NCI-H1930 (cell line): ENCODE measurements at places on chromosomes 13 and 19.

- DNase-seq, result no peak
These were observed 1345.1 kb upstream of the PCDH20 start for GRCh38 chr13:62760724-62761123.

- DNase-seq, result no peak
These were observed 495 bp downstream of the LSR start for GRCh38 chr19:35249146-35249847.

GRCh38 chr13:34589581-34589980 lies 352.5 kb upstream of the NBEA start:
- no peak for DNase-seq

GRCh38 chr19:46466536-46467196 lies 4.7 kb downstream of the PNMA8A start:
- no peak for DNase-seq

DNA sequence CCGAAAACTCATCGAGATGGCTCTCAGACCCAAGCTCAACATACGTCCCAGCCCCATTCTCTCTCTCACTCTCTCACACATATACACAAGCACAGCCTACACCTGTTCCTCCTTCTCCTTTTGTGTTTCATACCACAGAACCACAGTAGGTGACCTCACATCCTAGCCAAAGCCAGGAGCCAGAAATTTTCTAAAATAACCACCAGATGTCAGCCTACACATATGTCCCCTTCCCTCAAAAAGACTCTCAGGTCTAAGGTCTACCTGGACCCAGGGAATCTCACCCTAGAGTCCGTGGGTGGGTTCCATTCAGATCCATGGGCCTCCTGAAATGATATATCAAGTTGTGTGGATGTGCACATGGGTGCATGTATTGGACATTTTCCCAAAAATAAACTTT lies 104.2 kb upstream of the IPO5 start:
- peak; percentile 37 for DNase-seq

DNA sequence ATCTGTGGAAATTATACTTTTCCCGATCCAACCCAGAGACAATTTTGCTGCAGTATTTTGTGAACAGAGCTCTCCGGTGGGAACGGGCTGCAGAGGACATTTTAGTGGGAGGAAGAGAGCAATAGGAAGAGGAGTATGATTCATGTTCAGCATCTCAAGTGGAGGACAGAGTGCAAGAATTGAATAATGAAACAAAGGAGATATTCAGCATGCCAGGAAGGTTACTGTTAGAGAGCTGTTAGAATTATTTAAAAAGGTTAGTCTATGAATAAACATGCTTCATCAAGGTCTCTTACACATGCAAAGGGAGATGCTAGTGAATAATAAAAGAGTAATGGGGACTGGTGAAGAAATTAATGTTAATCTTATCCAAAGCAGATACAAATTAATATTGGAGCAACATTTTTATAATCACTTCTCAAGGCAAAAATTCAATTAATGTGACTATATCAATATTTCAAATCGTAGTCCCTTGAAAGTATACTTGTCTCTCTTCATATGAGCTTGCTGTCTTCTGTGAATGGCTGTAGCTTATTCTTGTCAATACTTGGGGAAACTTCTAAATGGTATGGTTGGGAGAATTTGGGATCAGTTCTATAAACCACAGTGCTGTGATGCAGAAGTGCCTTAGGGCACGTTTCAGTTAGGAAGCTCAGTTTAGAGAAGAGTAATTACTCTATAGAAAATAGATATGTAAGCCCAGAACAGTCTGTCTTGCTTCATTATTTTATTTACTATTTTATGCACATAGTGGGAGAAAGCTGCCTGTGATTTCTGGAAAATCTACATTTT lies 1165.8 kb downstream of the OLFM4 start:
- DNase-seq, result no peak

- no peak for DNase-seq
These were observed 16.1 kb upstream of the SLC15A1 start for GRCh38 chr13:98768522-98768921.

- peak; percentile 84 for DNase-seq
These were observed 63.5 kb downstream of the TUBA3C start for GRCh38 chr13:19117913-19118739.

DNA sequence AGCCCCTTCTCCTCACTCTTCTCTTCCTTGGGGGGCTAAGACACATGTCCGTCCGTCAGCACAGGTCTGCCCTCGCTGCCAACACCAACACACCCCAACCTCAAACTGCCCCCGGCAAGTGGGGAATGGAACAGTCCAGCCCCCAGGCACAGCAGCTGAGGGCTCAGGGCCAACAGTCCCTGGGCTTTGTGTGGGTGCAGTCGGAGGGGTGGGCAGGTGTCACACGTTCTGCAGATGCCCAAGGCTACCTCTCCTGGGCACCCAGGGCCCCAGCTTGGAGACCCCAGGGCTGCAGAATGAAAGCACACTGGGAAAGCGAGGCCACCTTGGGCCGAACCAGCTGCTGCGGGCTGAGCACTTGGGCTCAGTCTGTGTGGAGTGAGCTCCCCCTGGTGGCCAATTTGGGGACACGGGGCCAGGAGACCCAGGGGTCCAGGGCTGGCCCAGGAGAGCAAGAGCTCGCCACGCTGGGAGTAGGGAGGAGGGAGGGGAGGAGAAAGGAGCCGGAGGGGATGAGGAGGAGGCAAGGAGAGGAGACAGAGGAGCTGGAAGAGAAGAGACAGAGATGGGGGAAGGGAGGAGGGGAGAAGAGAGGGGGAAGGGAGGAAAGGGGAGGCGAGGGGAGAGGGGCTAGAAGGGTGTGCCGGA lies 14.0 kb upstream of the ATP8B3 start:
- peak; percentile 58 for DNase-seq

DNA sequence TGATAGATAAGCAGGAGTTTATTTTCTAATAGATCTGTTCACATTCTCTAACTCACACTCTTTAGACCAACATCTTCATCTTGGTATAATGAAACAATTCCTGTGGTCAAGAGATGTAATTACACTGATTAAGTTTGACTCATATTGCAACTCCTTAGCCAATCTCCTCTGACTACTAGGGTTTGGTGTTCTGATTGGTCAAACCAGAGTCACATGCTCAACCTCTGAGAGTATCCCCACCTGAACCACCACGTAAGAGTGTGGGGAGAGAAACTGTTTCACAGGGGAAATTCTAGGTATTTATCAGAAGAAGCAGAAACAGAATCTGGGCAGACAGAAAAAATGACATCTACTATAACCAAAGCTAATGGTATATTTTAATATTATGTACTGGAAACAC lies 42.4 kb downstream of the UQCRFS1 start:
- no peak for DNase-seq

- no peak for DNase-seq
These were observed 11.6 kb downstream of the MAP2K2 start for GRCh38 chr19:4112367-4112766.

GRCh38 chr19:18342090-18342632 lies 1.8 kb downstream of the PGPEP1 start:
- no peak for DNase-seq

- no peak for DNase-seq
These were observed 1534.7 kb downstream of the OLFM4 start for GRCh38 chr13:54563286-54563685.

DNA sequence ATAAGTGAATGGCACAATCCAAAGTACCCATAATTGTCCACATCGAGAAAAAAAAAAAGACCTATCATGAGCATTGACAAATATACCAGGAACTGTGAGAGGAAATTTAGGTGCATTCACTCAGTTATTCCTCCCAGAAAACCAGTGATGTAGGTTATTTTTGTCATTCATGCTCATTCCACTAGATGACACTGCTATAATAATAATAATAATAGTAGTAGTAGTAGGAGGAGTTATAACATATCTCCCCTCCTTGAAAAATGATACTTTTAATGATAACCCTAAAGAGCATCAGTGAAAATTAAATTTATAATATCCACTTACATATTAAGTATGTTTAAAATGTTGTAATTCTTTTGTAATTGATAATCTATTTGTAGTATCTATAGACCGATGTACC lies 463.9 kb upstream of the MIR17HG start:
- DNase-seq, result no peak

DNA sequence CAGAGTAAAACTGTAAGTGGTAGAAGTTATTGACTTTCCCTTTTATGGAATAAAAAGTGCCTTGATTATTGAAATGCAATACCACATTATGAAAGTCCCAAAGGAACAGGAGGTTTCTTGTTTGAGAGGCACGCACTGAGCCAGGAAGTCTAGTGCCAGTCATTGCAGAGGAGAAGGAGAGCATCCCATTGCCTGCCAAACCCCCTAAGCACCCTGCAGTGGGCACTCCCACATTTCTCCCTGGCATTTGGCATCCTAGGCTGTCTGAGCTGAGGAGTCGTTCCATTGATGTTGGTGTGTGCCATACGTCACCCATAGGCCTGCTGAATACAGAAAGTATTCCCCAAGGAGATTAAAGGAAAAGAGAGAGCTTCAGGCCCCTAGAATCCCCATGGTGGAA lies 85.7 kb upstream of the MBNL2 start:
- no peak for DNase-seq

DNA sequence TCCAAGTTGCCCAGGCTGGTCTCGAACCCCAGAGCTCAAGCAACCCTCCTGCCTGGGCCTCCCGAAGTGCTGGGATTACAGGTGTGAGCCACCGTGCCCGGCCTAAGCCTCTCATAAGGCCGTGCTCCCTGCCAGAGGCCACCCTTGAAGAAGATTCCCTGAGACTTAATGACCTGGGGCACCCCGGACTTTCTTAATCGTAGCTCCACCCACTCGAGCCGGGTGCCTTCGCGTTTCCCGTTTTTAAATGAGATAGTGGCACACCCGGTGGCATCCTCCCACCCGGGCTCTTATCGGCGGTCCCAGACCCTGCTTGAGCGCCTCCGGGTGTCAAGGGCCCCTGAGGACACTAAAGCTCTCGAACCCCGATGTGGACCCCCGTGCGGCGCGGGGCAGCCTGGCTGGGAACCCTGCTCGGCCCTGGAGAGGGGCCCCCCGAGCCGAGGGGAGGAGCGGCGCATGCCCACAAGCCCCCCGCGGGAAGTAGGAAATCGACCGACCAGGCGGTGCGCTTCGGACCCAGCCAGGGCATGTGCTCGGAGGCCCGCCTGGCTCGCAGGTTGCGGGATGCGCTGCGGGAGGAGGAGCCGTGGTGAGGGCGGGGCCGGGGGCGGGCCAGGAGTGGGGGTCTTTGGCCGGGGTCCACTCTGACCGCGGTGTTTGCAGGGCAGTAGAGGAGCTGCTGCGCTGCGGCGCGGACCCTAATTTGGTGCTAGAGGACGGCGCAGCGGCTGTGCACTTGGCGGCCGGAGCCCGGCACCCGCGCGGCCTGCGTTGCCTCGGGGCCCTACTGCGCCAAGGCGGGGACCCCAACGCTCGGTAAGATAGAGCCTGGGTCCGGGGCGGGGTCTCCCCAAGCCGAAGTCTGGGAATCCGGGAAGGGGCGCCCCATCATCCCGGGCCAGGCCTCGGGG lies at the start of gene ANKLE1:
TSS of gene ANKLE1 (plus strand) at position 511 of the 914 bp plus-strand sequence. CDS start at position 531, 20 bp downstream.
- DNase-seq, result peak; percentile 19

DNA sequence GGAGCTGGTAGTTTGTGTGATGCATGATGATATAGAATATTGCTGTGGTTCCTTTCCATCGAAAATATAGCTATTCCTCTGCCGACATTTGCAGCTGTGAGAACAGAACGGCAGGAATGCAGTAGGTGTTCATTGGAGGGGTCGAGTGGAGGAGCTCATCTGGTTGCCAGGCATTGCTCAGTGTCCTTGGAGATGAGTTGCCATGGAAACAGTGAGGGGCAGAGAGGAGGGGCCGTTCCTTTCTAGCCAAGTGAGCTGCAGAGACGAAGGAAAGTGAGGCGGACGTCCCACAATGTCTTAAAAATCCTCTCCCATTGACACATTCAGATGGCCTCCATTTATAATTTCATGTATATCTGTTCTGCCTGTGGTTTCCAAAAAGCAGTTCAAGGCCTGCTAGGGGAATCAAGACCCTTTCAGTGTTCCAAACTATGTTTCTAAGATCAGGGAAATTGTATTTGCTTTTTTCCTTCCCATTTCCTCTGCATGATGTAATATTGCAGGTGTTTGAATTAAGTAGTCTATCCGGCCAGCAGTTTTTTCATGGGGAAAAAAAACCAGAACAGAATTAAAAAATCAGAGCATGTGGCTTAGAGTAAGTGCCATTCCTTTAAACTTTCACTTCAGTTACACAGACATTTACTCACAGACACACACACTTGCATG lies 41.2 kb upstream of the ZNF835 start:
- peak; percentile 34 for DNase-seq

GRCh38 chr13:37179645-37180044 lies 74.2 kb upstream of the CSNK1A1L start:
- DNase-seq, result no peak

GRCh38 chr19:14561847-14562351 lies 10.0 kb downstream of the NDUFB7 start:
- DNase-seq, result no peak

DNA sequence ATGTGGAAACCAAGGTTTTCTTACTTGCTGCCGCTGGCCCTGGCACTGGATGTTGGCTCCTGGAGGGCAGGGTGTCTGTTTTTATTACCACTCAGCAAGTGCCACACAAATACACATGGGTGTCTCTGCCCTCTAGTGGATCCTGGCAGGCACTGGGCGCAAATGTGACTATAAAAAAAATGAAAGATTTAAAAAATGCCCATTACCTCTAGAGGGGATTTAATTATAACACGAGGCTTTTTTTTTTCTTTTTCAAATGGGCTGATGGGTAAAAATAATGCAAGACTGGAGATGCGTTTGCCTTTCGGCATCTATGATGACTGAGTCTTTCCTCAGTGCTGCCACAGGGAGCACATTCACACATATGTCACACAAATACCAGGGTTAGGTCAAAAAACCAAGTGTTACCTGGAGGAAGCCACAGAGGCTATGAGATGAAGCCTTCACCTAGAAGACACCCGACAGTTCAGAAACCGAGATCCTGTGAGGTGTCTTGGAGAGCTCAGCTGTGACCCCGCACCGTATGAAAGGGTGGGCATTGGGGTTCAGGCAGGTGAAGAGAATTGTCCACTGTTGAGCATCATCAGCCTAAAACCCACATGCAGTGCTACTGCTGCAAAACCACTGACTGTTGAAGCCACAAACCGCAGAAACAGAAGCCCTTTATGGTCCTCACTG lies 25.7 kb downstream of the CHAMP1 start:
- peak; percentile 16 for DNase-seq

DNA sequence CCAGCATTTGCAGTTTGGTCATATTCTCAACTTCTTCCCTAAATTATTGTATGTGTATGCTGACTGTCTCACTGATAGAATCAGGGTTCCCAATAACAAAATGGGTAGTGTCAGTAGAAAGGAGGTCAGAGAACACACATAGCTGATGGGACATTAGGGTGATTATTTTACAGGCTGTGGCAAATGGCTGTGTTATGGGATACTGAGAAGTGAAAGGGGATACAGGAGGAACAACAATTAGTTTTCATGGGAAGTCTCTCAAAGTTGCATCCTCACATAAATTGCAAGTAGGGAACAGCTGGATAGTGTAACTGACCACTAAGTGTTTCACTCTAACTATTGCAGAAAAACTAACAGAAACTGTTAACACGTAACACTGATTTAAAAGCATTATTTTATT lies 1199.3 kb downstream of the PCDH17 start:
- no peak for DNase-seq

- DNase-seq, result no peak
These were observed 711 bp downstream of the CILP2 start for GRCh38 chr19:19538785-19539166.
